B cell (primary cell): ENCODE measurements at places on chromosomes 6 and 20. TPM values are rescaled to one million over a fixed set of nuclear protein-coding genes. Genes with fewer than 3 reads are reported as not detected.

- DNase-seq, result no peak
- no peaks in the 10 kb centered on the region for H3K4me1 ChIP-seq
- H3K27ac ChIP-seq, result no peak overlapping the region
- no peaks in the 10 kb centered on the region for H3K36me3 ChIP-seq
- H3K4me3 ChIP-seq, result no peak overlapping the region
Observed at GRCh38 chr20:1300083-1300840, 28.7 kb downstream of the SDCBP2 start.

DNA sequence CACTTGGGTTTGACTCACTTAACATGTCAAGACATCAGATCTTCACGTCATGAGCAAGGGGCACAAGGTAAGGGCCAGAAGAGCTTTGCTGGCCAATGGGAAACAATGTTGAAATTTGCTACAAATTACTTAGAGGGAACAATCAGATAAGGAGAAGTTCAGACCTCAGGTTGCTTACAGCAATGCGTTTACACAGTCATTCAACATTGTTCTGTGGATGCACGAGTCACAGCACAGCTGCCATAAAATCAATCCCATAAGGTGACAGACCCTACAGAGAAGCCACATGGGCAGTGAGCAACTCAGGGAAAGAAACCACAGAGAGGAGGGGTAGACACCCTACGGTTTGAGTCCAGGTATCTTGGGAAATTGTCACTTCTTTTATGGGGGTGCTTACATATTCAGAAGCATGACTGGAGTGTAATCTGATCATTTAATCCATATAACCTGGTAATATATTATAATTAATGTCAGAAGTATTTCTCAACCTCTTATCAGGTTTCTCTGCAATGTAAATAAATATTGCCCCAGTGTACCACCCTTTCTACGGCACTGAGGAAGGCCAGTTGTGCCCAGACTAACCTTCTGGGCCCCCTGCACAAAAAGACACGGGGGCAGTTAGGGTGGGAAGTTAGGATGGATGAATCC is 2.3 kb upstream of the SLC22A2 start:
- no peak for DNase-seq
- H3K4me3 ChIP-seq, result no peak overlapping the region
- H3K27ac ChIP-seq, result no peak overlapping the region
- H3K4me1 ChIP-seq, result no peaks in the 10 kb centered on the region

CST8 gene
- polyA plus RNA-seq, result not detected in 2 replicates

KCNK16 gene
- not detected in 2 replicates for polyA plus RNA-seq

ZNF334 gene
- polyA plus RNA-seq, result 0.27 and 0.30 TPM in 2 replicates

- peak; percentile 87 for DNase-seq
- H3K36me3 ChIP-seq, result no peaks in the 10 kb centered on the region
- no peaks in the 10 kb centered on the region for H3K27me3 ChIP-seq
- peaks cover 74% of the 10 kb centered on the region for H3K4me1 ChIP-seq
Observed at GRCh38 chr6:89352278-89353117, at the start of gene UBE2J1. Gene UBE2J1, minus strand, starts transcription at chr6:89352722. Its CDS starts 153 bp downstream, at chr6:89352569.

DNA sequence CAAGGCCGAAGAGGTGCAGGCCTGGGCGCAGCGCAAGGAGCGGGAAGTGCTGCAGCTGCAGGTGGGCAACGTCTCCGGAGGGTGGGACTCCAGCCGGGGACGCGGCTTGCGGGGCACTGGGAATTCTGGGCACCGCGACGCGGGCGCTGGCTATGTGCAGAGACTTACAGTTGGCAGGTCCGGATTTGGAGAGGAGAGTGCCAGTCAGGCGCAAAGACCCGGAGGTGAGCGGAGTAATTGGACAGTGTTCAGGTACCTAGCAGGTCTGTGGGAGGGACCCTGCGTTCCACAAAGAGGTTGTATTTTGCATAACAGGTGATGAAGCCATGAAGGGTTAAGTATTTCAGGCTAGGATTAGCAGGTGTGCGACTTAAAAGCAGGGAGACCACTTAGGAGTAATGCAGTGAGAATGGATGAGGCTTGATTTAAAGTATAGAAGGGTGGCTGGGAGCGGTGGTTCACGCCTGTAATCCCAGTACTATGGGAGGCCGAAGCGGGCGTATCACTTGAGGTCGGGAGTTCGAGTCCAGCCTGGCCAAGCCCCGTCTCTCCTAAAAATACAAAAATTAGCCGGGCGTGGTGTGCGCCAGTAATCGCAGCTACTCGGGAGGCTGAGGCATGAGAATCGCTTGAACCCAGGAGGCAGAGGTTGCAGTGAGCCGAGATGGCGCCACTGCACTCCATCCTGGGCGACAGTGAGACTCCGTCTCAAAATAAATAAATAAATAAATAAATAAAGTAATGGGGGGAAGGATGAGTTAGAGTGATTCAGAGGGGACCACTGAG is 1.0 kb downstream of the MRPS26 start:
- DNase-seq, result no peak
- peak overlapping the region; percentile 88 for H3K27ac ChIP-seq
- H3K4me3 ChIP-seq, result peak overlapping the region; percentile 76
- no peaks in the 10 kb centered on the region for H3K36me3 ChIP-seq

IP6K3 gene
- polyA plus RNA-seq, result not detected in 2 replicates

NRN1 gene
- 0.40 and 0.51 TPM in 2 replicates for polyA plus RNA-seq
